Uterine smooth muscle cell (primary cell): ENCODE measurements at places on chromosomes 7 and 10. TPM values are rescaled to one million over a fixed set of nuclear protein-coding genes. Genes with fewer than 3 reads are reported as not detected.

SPACDR gene
- total RNA-seq = 0.37 TPM in 1 of 2 replicates, not detected in the other

CALY gene
- total RNA-seq = 0.25 TPM in 1 of 2 replicates, not detected in the other

GPC2 gene
- total RNA-seq = 1.2 and 2.2 TPM in 2 replicates

C10orf53 gene
- under 0.01 TPM in 1 of 2 replicates, not detected in the other for total RNA-seq

ZNF117 gene
- total RNA-seq = 3.9 and 5.0 TPM in 2 replicates

EPO gene
- total RNA-seq = not detected in 2 replicates

CYP2C19 gene
- not detected in 2 replicates for total RNA-seq

BLNK gene
- total RNA-seq = not detected in 2 replicates

TRIL gene
- 0.25 and 0.33 TPM in 2 replicates for total RNA-seq

EGR2 gene
- total RNA-seq = 0.22 and 1.6 TPM in 2 replicates

MEOX2 gene
- under 0.01 TPM in 2 replicates for total RNA-seq

CD36 gene
- 1.5 and 2.6 TPM in 2 replicates for total RNA-seq
